ENCODE measurements at places on chromosomes 1 and 21.

DNA sequence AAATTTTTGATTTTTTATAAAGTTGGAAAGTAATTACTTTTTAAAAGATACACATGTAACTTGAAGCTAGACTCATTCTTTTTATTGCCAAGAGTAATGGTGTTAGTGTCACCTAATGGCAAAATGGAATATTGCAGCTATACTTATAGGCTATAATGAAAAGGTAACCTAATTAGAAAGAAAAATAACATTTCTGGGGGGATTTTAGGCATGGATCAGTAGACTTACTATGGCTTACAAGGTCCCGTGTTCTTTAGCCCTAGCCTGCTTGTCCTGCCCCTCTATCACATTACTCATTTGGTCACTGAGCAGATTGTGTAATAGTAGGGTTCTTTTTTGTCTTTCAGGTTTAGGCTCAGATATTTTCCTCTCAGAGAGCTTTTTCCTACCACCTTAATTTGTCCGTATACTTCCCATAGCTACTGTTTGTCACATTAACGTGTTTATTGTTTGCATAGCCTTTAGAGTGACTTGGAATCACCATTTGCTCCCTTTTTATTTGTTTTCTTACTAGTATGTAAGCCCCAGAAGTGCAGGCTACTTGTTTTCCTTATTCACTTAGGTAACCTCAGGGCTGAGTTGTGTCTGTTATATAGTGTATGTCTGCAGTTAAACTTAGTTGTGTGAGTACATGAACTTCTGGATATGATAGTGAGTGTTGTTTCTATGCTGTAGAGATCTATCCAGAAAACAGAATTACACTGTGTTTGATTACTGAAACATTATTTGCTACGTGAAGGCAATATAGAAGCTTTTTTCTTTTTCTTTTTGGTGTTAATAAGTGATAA lies 58.7 kb downstream of the RABGAP1L start:
- peak; percentile 34 for DNase-seq

- peak; percentile 92 for DNase-seq
Measured at GRCh38 chr1:245156041-245156735, 1.4 kb downstream of the KIF26B start.

DNA sequence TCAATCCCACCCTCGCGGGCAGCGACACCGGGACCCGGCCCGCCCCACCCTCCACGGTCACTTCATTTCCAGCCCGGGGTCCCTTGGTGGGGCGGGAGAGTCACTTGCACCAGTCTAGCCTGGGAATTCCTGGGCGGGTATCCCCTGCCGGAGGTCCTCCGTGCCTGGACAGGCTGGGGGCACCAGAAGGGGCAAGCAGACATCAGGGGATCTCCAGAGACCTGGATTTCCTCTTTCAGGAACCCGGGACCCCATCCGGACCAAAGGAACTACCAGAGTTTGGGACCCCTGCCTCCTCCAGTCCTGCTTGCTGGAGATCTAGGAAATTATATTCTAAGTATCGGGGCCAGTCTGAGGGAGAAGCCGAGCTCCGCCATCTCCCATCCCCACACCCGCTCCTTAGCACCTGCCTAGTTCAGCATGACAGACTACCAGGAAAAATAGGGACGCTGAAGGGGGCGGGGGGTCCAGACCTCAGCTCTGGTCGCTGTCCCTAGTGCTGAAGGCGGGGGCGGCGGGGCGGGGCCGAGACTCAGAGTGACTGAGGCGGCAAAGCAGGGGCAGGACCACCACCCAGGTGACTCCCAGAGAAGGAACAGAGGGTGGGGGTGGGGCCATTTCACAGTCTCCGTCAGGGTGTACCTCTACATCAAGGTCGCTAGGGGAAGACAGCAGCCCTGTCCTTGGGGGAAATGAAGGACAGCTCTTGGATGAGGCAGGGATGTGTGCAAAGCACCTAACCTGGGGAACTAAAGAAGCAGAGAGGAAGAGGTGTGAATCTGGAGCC lies 832 bp downstream of the HCN3 start:
- DNase-seq = peak; percentile 44

- no peak for DNase-seq
Measured at GRCh38 chr1:206866062-206866461, 639 bp downstream of the IL20 start.

- DNase-seq = peak; percentile 91
Measured at GRCh38 chr21:45209685-45210284, 77.9 kb downstream of the POFUT2 start.

- peak; percentile 69 for DNase-seq
Measured at GRCh38 chr21:14877581-14878228, 187.1 kb downstream of the NRIP1 start.

- peak; percentile 58 for DNase-seq
Measured at GRCh38 chr1:230641346-230641745, 935 bp upstream of the COG2 start.

GRCh38 chr1:107997866-107998265 lies 32.9 kb upstream of the VAV3 start:
- DNase-seq = peak; percentile 5

- no peak for DNase-seq
Measured at GRCh38 chr1:115067161-115067859, 22.0 kb downstream of the TSPAN2 start.

DNA sequence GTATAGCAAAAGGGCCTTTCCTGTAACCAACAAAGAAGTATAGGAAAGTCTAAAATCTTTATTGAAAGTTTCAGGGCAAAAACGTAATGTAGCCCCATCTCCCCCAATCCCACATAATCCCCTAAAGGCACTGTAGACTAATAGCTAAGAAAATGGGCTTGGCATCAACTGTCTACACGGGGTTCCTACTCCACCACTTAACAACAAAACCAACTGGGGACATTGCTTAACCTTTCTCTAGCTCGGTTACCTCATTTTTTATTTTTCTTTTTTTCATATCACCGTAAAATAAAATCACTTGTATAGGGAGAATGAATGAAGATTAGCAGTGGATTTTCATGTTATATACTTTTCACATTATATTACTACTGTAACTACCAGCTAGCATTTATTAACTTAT lies 12.3 kb downstream of the MACF1 start:
- DNase-seq = no peak

GRCh38 chr1:155167166-155168104 lies 5.7 kb downstream of the KRTCAP2 start:
- DNase-seq = peak; percentile 95

- DNase-seq = no peak
Measured at GRCh38 chr1:118986555-118987467, 1.3 kb downstream of the TBX15 start.

DNA sequence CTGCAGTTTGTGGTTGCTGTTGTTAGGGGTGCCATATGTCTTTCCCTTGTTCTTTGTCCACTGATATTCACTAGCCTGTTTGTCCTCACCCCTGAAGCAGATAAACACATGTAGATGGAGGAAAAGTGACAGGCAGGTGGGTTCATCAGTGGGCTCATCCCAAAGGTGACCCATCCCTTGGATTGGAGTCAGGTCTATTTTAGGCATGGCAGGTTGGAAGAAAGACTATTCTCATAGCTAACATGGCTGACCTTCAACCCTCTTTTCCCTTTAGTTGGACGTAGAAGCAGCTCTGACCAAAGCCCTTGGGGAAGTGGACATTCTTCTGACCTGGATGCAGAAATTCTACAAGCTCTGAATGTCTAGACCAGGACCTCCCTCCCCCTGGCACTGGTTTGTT lies 5.5 kb downstream of the IL24 start:
- DNase-seq = no peak

GRCh38 chr1:227947676-227948492 lies at the start of gene WNT9A:
WNT9A (minus strand) TSS chr1:227947932; CDS start chr1:227947887, 45 bp downstream.
- DNase-seq = peak; percentile 30

GRCh38 chr1:166084613-166085012 lies 82.2 kb downstream of the FAM78B start:
- DNase-seq = no peak

DNA sequence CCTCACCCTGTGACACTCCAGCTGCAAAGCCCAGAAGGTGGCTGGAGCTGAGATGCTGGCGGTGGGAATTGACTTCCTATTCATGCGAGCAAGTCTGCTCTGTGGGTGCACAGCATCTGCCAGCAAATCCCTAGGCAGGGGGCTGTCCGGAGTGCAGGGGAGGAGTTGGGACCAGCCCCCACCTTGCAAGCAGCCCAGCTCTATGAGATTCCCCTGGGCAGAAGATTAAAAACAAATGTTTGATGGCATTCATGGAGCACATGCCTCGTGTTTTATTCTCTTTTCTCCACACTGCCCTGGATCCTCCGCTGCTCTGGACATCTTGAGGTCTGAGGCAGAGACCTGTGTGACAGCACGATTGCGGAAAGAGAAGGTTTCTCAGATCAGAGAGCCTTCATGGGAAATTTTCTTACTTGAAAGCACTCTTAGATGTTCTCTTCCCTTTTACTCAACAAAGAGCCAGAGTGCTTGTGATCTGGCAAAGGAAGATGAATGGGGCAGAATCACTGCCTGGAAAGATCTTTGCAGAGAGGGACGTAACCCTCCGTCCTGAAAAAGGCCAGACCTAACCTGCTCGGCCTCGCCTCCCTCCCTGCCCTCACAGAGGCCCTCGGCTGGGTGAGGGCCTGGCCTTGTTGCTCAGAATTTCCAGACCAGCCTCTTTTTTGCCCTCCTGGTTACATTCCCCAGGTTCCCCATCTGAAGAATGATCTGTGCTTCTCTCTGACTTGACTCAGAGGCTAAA lies 597.1 kb downstream of the KIF26B start:
- no peak for DNase-seq

DNA sequence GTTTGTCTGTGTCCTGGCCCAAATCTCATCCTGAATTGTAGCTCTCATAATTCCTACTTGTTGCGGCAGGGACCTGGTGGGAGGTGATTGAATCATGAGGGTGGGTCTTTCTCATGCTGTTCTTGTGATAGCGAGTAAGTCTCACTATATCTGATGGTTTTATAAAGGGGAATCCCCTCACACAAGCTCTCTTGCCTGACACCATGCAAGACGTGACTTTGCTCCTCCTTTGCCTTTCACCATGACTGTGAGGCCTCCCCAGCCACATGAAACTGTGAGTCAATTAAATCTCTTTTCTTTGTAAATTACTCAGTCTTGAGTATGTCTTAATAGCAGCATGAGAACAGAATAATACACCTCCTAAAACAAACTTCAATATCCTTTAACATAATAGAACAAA lies 1065.6 kb downstream of the PLA2G4A start:
- DNase-seq = no peak

GRCh38 chr1:111669268-111669667 lies 49.7 kb downstream of the RAP1A start:
- no peak for DNase-seq

DNA sequence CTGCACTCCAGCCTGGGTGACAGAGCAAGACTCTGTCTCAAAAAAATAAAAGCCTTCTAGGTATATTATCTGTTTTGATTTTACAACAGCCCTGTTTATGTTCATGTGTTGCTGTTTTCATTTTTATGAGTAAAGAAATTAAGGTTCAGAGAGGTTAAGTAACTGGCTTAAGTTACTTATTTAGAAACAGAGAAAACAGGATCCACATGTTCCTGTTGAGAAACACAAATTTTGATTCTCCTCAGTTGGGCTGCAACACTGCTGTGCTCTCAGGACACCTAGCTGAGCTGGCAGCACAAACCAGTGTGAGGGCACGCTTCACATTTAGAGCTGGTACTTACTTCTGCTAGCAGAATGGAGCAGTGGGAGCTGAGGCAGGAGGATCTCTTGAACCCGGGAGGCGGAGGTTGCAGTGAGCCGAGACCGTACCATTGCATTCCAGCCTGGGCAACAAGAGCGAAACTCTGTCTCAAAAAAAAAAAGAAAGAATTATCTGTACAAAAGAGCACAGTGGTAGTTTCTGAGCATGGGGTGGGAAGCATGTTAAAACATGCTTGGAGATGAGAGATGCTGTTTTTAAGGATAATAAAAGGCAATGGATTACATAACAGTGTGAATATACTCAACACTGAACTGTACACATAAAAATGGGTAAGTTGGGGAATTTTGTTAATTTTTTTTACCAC lies 2.4 kb downstream of the SPRTN start:
- DNase-seq = no peak

GRCh38 chr1:198548890-198549289 lies 8.4 kb upstream of the ATP6V1G3 start:
- no peak for DNase-seq

- no peak for DNase-seq
Measured at GRCh38 chr1:32333251-32333963, 2.6 kb downstream of the MARCKSL1 start.

GRCh38 chr1:174535207-174535606 lies 87.4 kb downstream of the GPR52 start:
- DNase-seq = no peak

DNA sequence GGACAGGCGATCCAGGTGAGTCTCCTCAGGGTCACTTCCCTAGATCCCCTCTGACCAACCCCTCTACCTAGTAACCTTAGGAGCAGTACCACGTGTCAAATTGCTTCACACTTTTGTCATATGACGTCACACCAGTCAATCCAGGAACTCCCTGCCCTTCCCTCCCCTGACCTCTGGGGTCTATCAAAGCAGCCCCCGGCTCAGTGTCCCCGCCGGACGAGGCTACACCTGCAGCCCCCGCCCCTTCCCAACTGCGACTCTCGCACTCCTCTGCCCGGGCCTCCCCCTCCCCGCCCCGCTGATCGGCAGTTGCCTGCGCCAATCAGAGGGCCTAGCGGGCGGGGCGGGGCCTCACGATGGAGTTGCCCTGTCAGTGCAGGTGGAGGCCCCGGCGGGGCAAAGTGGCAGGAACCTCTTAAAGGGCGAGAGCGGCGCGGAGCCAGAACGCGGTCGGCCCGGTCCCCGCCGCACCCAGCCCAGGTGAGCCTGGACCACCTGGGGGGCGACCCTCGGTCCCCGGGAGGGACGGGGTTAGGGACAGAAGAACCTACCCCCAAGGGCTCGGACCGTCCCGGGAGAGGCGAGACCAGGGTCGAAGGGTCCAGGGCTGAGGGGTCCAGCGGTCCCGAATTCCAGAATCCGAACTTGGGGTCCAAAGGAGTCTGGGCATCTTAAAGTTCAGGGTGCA lies 27.5 kb upstream of the EPB41 start:
- DNase-seq = peak; percentile 93

GRCh38 chr1:202615501-202616354 lies 94.5 kb downstream of the SYT2 start:
- peak; percentile 96 for DNase-seq

GRCh38 chr1:86018283-86018923 lies 138.2 kb downstream of the COL24A1 start:
- DNase-seq = peak; percentile 41

- DNase-seq = no peak
Measured at GRCh38 chr1:94329276-94329675, 88.9 kb upstream of the ABCD3 start.

GRCh38 chr1:152036267-152037216 lies at the start of gene S100A11:
S100A11 (minus strand) TSS chr1:152037004; CDS start chr1:152036915, 89 bp downstream.
- DNase-seq = peak; percentile 95

DNA sequence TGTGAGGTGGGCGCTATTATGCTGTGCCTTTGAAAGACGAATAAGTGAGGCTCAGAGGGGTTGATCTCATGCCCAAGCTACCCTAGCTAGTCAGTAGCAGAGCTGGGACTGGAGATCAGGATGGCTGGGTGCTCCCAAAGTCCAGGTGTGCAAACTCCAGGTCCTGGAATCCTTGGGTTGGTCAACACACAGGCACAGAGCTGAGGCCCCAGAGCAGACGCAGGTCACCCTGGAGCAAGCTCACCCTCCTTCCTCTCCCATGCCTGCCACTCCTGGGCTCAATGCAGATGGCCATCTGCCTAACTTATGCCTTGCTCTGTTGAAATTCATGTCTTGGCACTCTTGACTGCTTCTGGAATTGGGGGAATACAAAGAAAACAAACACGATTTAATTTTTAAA lies 587.2 kb downstream of the PTPRU start:
- no peak for DNase-seq

All from suppressor macrophage treated with lipopolysaccharide for 1 hour (primary cell).